ENCODE measurements at places on chromosomes 2 and 18.

DNA sequence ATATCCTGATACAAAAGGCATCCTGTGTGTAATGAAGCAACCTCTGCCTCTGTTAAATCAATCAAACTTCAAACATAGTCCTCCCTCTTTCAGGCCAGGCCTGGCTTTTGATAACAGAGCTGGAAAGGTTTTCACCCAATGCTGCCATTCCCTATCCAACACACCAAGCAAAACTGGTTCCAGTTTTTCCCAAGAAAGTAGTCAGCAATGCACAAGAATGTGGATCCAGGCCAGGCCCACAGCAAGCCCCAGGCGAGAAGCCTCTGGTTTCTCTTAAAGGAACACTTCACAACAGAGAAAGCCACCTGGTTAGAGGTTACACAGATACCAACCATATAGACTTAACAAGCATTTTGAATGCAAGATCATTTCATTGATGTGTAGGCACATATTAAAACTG lies 49.2 kb upstream of the CCDC150 start:
- DNase-seq = no peak

- DNase-seq = no peak
Measured at GRCh38 chr18:9925369-9925768, 11.6 kb downstream of the VAPA start.

DNA sequence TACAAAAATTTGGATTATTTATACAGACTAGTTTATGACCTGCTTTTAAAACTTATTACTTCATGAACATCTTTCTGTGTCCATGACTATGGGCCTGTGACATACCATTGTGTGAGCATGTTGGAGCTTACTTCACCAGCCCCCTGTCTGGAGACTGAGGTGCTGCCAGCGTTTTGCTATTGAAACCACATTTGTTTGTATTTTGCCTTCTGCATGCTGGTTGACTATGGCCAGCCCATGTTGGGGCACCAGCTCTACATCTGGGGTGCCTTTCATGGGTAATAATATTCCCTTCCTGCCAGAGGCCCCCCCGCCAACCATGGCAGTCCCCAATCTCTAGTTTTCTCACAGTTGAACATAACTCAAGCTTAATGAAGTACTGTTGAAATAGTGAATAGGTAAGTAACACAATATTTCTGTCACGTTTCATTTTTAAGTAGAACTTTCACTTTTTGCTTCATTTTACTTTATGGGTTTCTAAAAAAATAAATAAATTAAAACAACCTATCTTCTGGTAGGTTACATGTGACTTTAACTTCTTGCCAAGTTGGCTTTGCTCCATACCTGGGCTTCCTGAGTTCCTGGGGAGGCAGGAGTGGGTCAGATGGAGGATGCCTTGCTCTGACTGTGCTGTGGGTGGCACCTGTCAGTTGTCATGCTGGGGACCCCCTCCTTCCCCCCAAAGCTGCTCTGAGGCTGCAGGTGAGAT lies 63.9 kb downstream of the DGKD start:
- no peak for DNase-seq

DNA sequence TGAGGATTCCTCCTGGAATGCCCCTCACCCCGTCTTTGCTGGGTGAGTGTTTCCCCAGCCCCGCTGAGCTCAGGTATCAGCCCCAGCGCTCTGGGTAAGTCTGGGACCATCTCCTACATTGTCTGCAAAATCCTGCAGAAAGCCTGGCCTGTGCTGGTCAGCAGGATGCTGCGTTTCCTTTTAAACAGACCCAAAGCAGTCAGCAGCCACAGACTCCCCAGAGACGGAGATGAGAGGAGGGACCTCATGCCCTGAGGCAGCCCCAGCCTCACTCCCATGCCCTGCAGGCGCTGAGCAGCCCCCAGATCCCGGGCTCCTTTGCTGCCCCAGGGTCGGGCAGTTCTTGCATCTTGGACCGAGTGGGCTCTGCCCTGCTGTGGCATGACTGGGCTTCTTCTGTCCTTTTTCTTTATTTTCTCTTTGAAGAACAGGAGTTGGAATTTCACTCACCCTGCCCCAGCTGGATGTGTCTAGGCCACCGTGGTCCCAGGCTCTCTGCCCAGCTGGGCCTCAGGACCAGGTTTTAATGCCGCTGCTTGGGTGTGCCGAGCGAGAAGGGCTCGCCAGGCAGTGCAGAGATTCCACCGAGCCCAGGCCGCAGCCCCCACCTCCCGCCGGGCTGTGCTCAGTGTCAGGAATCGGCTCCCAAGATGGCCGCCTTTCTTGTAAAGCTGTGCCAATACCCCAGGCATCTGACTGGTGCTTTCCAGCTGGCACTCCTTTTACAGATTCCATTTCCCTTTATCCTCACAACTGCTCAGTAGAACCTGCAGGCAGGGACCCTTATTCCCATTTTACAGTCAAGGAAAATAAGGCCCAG lies 43.6 kb downstream of the ODC1 start:
- DNase-seq = no peak

DNA sequence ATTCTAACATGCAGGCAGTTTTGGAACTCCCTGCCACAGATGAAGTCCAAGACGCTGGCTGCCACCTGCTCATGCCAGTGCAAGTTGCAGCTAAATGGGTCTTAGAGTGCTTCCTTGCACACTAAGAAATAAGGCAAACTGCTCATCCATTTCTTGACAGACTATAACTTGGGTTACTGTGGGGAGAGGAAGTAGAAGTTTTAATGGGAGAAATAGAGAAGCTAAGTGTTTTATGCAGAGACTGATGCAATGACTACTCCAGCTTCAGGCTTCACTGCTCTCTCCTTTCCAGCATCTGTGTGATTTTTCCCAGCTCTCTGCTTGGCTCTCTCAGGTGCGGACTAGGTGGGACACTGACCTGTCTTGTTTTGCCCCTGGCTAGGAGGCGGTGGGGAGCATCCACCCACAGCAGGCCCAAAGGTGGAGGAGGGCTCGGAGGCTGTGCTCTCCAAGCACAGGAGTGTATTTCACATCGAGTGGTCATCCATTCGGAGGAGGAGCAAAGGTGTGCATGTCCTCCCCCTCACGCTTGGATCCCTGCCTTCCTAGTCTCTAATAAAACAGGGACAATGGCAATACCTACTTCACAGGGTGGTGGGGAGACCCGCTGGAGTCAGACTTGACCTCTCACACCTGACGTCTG lies 48.2 kb downstream of the SLC14A2 start:
- DNase-seq = no peak
